ENCODE measurements at places on chromosomes 2 and 18.

GRCh38 chr2:201150454-201151020 lies 32.4 kb upstream of the CASP10 start:
- no peak for DNase-seq

DNA sequence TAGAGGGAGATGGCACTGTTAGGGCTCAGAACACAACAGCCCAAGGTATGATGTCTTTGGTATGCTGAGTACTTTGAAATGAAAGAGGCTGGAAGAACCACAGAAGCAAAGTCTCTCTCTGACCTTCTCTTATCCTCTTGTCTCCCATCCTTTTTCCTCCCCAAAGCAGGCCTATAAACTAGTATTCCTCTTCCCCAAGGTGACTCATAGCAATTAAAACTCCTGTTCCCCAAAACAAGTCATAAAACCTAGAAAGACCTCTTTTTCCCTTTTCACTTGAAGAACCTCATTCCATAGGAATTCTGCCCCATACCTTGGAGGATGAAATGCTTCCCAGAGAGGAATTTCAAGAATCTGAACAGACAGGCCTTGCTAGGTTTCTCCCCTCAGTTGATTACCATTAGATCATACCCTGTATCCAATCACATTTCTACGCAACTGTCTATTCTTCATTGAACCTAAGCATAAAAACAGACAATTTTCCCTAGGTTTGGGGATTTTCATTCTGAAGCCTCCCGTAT lies 25.7 kb downstream of the MDH1 start:
- DNase-seq: no peak

DNA sequence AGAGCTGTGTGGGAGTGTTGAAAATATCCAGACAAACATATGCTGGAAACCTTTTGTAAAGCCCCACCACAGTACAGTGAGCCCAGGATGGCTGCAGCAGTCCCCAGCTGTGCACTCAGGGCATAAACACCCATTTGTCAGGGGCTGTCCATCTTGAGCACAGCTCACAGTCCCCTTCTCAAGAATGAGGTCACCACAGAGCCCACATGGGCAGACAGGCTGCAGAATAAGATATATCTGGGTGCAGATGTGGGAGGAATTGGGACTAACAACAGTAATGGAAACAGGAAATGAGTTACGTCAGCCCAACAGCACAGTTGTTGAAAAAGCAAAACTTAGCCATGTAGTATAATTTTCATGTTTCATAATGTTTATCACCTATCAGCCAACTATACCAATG lies 219.6 kb downstream of the ETAA1 start:
- DNase-seq: no peak

- no peak for DNase-seq
These were observed 110.3 kb downstream of the HRH4 start for GRCh38 chr18:24570716-24571115.

DNA sequence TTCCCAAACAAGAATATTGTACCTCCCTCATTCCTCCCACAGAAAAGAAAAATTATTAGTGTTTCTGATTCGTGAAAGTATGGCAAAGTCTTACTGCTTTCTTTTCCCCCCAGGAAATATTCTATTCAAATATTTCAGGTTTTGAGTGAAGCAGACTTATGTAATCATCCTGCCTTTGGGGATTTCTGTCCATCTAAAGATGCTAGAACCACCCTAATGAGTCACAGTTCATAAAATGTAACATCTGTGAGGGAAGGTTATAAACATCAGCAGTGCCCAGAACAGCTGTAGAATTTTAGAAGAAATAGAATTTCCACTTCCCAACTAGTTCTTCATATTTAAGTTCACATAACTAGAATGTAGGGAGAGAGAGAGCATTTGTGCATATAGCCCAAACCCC lies 39.0 kb downstream of the EEF1B2 start:
- DNase-seq: no peak

DNA sequence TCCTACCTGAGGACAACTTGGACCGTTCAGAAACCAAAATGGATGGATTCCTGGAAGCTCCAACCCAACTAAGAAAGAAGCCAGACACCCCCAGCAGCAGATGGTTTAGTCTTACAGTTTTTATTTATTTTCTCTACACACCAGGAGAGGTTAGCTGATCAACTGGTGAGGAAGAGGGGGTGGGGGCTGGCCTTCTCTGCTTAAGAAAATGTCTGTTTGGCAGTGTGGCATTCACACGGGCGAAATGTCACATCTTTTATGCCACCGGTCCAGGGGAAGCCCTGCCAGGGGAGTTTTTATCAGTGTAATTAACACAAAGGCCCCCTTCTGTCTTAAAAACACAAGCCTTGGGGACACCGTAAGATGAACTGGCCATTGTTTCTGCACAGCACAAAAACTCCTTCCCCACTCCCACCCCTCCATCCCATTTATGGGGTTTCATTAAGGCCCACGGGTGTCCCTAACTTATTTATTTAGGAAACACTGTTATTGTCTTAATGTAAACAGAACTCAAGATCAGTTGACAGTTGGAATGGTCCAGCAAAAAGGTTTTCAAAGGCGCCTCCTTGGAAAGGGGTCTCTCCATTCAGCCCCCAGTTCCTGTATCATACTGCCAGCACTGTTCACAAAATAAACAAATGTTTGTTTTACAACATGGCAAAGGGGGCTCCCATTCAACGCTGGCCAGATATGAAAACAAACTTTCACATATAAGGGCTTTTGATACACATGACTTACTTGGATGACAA lies 217.0 kb downstream of the C1D start:
- peak; percentile 21 for DNase-seq

DNA sequence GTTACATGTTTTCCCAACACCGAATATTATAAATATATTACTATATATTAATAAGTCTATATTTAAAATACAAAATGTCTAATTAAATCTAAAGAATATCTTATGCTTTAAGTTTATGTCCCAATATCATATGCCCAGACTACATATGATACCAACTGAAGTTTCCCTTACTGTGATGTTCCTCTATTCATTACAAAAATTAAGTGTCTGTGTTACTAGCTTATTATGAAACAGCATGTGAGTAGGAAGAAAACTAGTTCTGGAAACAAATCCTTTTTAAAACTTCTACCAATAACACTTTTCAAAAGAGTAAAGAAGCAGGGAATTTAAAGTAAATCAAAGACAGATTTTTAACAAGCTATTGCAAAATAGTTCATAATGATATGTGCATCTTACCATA lies 17.8 kb downstream of the HNRNPLL start:
- no peak for DNase-seq

- DNase-seq: no peak
These were observed 38.5 kb downstream of the NPHP1 start for GRCh38 chr2:110166266-110166665.

- no peak for DNase-seq
These were observed 4.0 kb upstream of the SPP2 start for GRCh38 chr2:234046521-234046920.

GRCh38 chr2:236036045-236036444 lies 132.1 kb downstream of the GBX2 start:
- no peak for DNase-seq

DNA sequence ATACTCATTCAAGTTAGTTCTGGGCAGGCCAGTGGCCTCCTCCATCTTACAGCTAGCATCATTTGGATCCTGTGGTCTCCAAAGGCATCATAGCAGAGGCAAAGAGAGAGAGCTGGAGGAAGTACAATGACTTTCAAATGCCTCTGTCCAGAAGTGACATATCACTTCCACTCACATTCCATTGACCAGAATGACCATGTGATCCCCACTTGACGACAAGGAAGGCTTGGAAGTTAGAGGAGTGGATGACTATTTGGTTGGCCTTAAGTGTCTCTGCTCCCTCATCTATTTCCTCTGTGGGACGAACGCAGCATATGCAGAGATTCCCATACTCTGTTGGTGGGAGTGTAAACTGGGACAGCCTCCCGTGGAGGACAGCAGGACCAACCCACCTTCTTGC lies 27.8 kb upstream of the MLPH start:
- no peak for DNase-seq

DNA sequence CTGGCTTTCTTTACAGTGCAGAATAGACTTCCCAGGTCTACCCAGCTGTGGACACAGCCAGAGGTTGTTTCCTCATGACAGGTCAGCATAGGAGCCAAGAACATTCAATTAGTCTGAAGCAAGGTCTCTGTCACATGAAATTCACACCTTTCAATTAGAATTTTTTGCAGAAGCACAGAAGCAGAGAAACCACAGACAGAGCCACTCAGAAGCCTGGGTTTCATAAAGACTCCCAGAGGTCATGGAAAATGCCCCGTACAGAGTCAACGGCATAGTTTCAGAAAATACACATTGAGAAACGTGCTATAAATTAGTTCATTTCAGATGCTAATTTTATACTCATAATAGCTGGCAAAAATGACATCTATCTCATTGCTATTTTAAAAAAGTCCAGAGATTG lies 87.0 kb upstream of the TMEM200C start:
- no peak for DNase-seq

- no peak for DNase-seq
These were observed 155.3 kb upstream of the NABP1 start for GRCh38 chr2:191522478-191523120.

GRCh38 chr2:109702250-109702985 lies 88.3 kb downstream of the SOWAHC start:
- no peak for DNase-seq

GRCh38 chr18:22161090-22161489 lies 8.3 kb upstream of the GATA6 start:
- no peak for DNase-seq

- no peak for DNase-seq
These were observed 19.1 kb upstream of the SMARCAL1 start for GRCh38 chr2:216392945-216393840.

- DNase-seq: no peak
These were observed 34.9 kb upstream of the HPCAL1 start for GRCh38 chr2:10267551-10268465.

- DNase-seq: no peak
These were observed 840 bp upstream of the PSD4 start for GRCh38 chr2:113172721-113173541.

GRCh38 chr2:215552144-215552580 lies 116.3 kb upstream of the FN1 start:
- DNase-seq: no peak

DNA sequence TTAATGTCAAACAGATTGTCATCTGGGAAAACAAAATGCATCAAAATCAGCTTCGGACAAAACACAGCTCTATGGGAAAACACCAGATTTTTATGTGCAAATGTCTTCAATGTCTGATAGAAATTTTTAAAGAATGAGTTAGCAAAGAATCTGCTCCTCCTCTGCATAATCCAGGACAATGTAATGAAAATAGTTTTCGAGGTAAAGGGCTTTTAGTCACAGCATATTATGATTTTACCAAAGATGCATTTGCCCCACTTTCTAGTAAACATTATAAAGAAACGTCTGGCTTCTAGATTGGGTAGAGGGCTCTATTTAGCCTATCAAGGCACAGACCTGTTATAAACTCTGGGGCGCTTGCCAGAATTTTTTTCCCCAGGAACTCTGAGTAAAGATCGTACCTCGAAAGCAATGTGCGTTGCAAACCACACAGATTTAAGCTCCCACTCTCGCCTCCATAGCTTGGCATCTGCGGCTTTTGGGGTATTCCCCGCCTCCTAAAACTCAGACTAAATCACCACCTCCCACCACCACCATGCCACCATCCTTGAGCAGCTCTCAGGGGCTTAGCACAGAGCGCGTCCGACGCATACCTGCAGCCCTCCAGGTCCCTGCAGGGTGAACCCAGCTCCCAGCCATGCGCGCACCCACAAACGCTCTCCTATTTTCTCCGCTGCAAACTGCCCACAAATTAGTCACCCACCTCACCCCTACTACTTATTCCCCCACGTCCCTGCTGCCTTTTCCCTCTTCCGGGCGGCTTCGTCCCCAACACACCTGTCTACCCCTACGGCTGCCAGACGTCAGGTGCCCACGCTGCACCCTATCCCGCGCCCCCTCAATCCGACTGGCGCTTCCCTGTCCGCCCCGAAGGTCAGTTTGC lies 829 bp downstream of the ACVR1C start:
- no peak for DNase-seq

GRCh38 chr18:63579616-63580015 lies 7.5 kb upstream of the SERPINB13 start:
- no peak for DNase-seq

- no peak for DNase-seq
These were observed 111.6 kb upstream of the TACR1 start for GRCh38 chr2:75310876-75311275.

DNA sequence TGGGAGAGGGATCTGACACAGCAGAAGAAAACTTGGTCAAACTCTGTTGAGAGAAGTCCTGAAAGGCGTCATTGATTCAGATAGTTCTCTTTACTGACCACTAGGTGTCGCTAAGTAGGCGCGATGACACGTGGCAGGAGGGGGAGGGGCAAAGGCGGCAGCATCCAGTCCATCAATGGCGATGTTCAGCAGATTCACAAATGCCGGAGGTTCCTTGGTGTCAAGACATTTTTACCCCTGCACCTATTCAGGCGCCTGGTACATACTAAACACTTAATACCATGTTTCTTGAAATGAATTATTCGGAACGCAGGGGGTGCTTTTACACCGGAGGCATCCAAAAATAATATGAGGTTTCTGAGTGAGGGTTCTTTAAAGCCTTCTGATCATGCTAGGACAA lies 3.0 kb upstream of the PLEK start:
- DNase-seq: peak; percentile 76

- no peak for DNase-seq
These were observed 2.2 kb downstream of the PARD6G start for GRCh38 chr18:80244956-80245730.

DNA sequence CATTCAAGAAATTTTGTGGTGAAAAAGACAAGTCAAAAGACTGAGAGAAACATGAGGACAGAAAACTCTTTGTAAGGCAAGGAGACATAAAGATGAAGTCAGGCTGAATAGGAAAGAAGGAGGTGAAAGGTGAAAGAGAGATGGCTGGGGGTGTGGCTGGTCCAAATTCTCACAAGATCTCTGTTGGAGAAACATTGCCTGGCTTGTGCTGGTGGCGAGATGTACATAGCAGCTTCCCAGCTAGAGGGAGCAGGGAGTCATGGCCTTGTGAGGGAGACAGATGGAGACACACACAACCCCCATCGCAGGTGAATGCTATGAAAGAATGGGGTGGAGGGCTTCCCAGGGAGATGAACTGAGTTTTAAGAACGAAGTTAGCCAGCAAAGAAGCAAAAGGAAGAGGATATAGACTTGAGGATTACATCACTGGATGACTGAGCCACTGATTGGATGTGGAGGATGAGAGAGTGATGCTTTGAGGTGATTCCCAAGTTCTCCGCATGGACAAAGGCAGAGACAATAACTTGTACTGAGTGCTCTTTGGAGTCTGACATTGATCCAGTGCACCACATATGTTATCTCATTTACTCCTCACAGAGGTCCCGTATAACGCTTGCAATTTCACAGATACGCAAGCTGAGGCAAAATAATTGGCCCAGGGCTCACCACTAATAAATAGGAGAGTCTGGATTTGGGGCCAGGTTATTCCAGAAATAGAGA lies 3.7 kb upstream of the EMX1 start:
- no peak for DNase-seq

Data from D341Med (cell line).